M059J (cell line): ENCODE measurements at places on chromosomes 11 and 22.

GRCh38 chr22:49934891-49935557, 16.6 kb downstream of the CRELD2 start:
- peak; percentile 51 for DNase-seq

GRCh38 chr11:41872426-41872825, 413.0 kb upstream of the LRRC4C start:
- no peak for DNase-seq

GRCh38 chr22:27912101-27912500, 7.0 kb downstream of the PITPNB start:
- DNase-seq, result no peak

GRCh38 chr11:44537679-44538078, 27.8 kb upstream of the CD82 start:
- DNase-seq, result no peak

- no peak for DNase-seq
Observed at GRCh38 chr11:36586543-36586942, 7.8 kb upstream of the IFTAP start.

GRCh38 chr11:112652786-112653390, 308.3 kb upstream of the NCAM1 start:
- DNase-seq, result peak; percentile 27

DNA sequence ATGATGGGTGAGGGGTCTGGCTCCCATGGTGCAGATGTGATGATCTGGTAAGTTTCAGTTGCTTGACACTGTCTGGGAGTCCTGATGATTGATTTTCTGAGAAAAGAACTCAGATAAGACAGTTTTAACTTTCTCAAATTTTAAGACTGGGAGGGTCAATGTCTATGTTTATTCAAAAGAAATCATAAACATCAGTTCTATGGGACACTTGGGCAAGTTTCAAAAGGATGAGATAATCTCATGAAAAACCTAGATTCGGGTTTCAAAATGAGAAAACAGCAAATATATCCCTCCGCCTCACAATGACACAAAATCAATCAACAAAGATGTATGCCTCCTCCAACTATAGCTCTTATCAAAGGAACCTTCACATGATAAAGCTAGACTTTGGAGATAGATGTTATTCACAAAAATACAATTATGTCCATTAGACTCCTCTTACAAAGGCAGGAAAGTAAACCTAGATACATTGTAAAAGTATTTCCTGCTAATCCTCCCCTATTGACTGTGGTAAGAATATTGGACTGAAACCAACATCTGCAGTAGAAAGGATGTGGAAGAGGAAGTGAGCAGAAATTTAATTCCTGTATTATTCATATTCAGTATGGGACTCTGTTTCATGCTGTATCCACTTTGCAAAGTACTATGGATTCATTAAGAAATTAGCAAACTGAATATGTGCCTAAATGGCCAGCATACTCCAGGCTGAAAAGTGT, 21.6 kb downstream of the SVIP start:
- peak; percentile 2 for DNase-seq

DNA sequence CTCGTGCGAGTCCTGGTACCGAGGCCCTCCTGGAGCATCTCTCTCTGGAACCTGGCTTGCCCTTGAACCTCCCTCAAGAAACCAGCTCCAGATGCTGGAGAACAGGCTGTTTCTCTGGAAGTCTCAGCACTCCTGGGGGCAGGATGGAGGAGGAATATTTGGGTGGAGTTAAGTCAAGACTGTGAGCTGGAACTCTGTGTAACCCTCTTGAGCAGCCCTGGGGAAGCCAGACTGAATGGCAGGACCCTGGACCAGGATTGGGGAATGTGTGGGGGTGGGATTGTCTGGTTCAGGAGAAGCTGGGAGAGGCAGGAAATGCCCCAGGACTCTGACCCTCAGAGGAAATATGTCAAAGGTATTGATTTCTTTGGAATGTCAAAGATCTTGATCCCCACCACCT, 7.7 kb downstream of the CREB3L1 start:
- DNase-seq, result no peak

- DNase-seq, result no peak
Observed at GRCh38 chr11:122715548-122716440, 60.3 kb downstream of the UBASH3B start.

DNA sequence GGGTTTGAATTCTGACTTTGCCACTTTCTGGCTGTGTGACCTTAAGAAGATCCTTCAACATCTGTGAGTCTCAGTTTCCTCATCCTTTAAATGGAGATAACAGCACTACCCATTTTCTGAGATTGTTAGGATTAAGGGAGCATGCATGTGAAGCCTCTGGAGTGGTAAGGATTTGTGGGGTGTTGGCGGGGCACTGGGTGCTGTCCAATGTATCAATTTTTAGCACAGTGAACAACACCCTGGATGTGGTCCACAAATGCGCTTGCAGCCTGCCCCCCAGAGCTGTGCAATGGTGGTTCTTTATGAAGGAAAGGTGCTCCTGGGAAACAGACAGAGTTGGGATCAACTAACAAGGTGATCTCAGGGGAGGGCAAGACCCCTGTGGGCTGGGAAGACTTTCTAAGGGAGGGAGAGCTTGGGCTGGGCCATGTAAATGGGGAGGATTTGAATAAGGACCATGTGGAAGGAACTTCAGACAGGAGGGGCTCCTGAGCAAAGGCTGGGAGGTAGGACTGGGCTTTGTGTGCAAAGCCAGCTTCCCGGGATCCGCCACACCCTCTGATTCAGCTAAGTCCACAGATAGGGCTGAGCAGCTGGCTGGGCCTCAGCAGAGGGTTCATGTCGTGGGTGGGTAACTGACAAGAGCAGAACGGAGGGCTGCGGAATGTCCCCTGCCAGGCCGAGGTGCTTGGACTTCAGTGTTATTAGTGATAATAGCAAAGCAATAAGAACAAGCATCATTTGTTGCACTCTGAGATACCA, 22.7 kb upstream of the RASD2 start:
- DNase-seq, result no peak

GRCh38 chr11:116224154-116224888, 548.5 kb downstream of the BUD13 start:
- DNase-seq, result peak; percentile 28

- DNase-seq, result no peak
Observed at GRCh38 chr11:121191818-121192217, 90.8 kb downstream of the TECTA start.

GRCh38 chr11:32968541-32968940, 47.1 kb upstream of the DEPDC7 start:
- no peak for DNase-seq

DNA sequence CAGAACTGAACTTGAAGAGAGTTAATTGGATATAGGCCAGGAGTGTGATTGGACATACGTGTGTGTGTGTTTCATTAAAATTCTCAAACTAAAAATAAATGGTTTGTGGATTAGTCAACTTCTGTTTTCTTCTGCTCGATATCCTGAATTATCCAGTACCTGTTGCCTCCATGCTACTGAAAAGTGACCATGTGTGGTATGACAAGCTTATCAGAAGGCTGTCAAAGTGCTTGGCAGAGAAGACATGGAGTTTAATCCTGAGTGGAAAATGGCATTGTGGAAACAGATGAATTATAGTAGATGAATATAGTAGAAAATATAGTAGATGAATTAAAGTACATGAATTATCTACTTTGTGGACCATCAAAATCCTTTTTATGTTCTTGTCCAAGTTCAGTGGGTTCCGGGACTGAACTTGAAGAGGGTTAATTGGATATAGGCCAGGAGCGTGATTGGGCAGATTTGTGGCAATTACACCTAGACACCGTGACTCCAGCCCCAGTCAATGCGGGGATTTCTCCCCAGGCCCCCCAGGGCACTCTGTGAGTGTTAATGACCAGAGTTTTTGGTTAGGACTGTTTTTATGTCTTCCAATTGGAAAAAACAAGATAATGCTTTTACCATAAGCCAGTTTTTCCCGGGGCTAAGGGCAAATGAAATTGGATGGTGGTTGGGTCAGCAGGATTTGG, 30.1 kb downstream of the GRAMD1B start:
- peak; percentile 79 for DNase-seq
